ENCODE measurements at places on chromosomes 16 and 17.

DNA sequence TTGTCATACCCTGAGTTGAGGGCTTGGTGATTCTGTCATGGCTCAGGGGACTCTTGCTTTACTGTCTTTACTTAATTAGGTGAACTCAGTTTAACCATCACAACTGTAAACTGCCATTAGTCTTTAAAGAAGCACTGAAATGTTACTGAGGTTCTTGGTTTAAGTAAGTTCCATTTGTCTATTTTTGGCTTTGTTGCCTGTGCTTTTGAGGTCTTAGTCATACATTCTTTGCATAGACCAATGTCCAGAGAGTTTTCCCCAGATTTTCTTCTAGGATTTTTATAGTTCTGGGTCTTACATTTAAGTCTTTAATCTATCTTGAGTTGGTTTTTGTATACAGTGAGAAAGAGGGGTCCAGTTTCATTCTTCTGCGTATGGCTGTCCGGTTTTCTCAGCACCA, 137.5 kb downstream of the SOCS1 start:
- DNase-seq: no peak

DNA sequence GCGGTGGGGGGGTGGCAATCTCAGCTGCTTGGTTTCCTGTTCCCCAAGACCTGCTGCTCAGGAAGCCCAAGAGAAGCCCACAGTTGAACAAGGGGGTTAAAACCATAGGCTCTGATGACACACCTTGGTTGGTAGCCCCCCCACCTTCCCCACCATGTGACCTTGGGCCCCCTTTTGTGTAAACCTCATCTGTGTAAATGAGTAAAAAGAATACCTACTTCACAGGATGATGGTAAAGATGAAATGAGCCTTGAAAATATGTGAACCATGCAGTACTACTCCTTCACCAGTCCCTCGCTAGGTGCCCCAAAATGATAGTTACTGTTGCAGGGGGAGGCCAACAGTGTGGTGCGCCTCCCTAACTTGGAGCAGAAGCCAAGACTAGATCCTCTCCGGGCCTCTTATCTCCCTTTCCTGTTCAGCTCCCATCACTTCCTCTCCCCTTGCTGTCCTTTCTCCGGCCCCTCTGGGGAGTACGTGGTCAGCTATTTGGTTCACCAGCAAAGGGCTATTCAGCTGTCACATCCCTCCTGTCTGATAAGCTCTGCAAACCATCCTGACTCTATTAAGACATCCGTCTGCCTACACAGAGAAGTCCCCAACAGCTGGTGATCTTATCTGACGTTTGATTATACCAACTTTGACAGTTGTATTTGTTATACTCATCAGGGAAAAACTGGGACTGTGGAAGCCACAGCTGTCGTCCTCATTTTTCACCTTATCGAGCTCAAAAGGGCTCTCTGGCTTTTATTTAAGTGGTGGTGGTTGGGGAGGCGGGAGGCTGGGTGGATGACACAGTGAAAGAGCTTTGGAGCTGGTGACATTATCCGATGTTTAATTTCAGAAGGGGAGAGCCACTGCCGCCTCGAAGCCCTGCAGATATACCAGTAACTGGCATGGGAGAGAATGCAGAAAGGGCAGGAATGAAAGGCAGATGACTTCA, 19.9 kb downstream of the DCAKD start:
- no peak for DNase-seq

- DNase-seq: no peak
Observed at GRCh38 chr17:45190503-45191255, 29.0 kb downstream of the HEXIM2 start.

DNA sequence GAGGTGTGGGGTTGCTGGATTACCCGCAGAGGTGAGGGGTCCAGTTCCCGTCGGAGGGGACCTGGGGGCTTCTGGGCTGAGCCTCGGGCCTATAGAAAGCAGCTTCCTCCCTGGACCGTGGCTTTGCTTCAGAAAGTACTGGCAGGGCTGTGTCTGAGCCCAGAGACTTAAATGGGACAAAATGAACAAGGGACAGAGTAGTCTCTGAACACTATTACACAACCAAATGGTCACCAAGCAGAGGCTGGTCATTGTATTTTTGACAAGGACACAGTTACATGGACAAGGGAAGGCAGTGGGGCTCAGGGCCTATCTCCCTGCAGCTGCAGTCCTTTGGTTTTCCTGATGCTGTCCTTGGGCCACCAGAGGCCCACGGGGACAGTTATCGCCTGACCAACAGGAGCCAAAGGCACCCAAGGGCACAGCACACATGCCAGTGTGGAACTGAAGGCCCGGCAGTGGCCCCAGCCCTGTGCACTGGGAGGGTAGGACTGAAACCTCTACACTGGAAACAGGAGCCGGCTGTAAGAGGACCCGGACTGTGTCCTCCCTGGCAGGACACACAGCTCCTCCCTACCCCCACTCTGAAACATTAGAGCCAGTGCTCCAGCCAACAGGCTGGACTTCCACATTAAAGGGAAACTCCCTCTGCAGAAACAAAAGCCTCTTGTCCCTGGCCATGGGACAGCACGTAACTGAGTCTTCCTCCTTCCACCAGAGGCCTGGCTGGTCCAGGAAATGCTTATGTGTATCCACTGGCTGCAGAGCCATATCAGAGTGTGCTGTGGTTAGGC, 26.0 kb upstream of the ERN1 start:
- no peak for DNase-seq

DNA sequence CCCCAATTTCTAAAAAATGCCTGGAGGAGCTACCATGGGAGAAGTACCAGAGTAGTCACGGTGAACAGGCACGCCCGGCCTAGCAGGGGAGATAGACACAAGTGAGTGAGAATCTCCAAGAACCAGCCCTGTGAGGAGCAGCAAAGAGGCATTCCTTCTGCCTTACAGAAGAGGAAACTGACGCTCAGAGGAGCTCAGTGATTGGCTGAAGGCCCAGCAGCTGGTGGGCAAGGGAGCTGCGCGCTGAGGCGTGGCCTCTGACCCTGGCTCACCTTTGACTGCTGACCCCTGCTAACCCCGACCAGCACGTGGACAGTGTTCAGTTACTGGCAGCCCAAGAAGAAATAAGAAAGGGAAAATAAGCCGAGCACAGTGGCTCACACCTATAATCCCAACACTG, 1.8 kb downstream of the C16orf96 start:
- DNase-seq: no peak

- no peak for DNase-seq
Observed at GRCh38 chr17:83050651-83051395, 28.6 kb upstream of the METRNL start.

- no peak for DNase-seq
Observed at GRCh38 chr16:79229361-79229760, 371.2 kb downstream of the MAF start.

GRCh38 chr16:53433509-53433908, 762 bp upstream of the RBL2 start:
- DNase-seq: no peak

Measured in NCI-H1105 (cell line).